Panc1 (cell line): ENCODE measurements at places on chromosomes 6 and 20.

GRCh38 chr6:40992746-40993145 is 46.3 kb downstream of the UNC5CL start:
- no peak for DNase-seq

DNA sequence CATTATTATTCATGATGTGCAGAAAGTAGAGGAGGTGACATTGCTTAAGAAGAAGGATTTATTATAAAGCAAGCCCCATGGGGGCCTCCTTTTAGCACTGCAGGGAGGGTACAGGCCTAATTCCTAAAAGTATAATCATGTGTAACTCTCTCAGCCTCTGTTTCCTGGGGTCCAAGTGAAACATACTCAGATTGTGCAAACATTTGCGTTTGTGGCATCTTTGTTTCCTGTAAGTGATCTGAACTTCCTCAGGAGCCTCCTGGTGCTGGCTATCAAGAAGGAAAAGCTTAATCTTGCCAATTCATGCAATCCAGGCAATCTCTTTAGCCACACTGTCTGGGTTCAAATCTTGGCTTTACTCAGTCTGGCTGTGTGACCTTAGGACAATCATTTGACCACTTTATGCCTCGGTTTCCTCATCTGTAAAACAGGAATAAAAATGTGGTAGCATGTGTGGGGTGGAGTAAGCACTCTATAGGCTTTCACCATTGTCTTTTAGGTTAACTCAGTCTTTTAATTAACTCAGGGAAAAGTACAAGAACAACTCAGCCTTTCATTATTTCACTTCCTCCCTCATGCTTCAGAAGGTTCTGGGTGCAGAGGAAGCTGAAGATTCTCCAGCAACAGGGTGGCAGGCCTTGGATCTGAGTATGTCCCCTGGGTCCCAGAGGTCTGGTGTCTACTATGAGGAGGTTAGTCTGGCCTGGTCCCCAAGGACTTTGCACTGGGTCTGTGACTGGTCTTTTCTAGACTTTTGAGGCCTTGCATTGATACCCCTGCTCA is 831 bp upstream of the SIRPB2 start:
- DNase-seq: no peak

DNA sequence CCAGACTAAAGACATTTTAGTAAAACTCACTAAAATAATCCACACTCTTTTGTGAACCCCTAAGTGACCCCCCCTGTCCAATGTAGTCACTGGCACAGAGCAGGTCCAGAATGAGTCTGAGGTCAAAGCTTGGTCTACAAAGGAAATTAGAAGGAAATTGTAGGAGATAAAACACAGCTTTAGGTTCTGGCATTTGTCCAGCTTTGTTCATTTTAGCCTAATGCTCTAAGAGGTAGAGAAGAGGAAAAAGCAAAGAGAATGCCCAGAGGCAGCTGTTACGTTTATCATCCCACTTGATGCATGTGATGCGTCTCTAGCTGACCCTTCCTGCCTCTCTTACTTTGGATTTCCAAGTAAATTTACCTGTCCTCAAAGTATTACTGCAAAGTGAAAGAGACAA is 62.5 kb downstream of the CNKSR3 start:
- DNase-seq: no peak

DNA sequence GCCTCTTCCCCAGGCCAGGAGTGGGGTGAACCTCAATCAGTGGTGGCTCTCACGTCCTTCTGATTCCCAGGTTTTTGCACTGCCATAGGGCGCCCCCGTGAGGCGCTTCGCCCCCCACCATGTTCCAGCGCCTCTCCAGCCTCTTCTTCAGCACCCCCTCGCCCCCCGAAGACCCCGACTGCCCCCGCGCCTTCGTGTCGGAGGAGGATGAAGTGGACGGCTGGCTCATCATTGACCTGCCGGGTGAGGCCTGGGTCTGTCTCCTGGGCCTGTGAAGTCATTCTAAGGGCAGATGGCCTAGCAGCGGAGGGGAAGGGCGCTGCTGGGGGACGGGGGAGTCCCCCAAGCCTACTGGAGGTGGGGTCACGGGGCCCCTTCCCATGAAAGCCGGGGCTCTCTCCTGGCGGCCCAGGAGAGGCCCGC is 4.5 kb downstream of the TP53INP2 start:
- no peak for DNase-seq

- DNase-seq: no peak
These were observed 305.1 kb upstream of the SASH1 start for GRCh38 chr6:148037496-148037895.

DNA sequence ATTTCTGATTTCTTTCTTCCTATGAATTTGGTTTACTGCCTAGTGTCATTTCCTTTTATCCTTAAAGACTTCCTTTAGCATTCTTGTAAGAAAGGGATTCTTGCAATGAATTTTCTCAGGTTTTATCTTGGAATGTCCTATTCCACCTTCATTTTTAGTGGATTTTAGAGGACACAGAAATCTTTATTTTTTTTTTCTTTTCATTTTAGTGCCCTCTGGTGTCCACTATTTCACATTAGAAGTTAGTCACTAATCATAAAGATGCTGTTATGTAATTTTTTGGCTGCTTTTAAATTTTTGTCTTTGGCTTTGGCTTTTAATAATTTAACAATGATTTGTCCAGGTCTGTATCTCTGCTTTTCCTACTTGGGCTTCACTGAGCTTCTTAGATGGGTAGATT is 28.1 kb downstream of the LMBRD1 start:
- no peak for DNase-seq

- no peak for DNase-seq
These were observed 15.4 kb downstream of the EZR start for GRCh38 chr6:158803733-158804143.

- DNase-seq: peak; percentile 86
These were observed 62.0 kb upstream of the CD93 start for GRCh38 chr20:23147964-23148730.

GRCh38 chr20:46252352-46253091 is 55.8 kb downstream of the CDH22 start:
- DNase-seq: no peak

- peak; percentile 24 for DNase-seq
These were observed 64.5 kb downstream of the AKAP7 start for GRCh38 chr6:131199568-131200272.

GRCh38 chr6:88725111-88725975 is 238.1 kb downstream of the RNGTT start:
- DNase-seq: no peak

- no peak for DNase-seq
These were observed 491.1 kb downstream of the UTRN start for GRCh38 chr6:144776031-144776819.

DNA sequence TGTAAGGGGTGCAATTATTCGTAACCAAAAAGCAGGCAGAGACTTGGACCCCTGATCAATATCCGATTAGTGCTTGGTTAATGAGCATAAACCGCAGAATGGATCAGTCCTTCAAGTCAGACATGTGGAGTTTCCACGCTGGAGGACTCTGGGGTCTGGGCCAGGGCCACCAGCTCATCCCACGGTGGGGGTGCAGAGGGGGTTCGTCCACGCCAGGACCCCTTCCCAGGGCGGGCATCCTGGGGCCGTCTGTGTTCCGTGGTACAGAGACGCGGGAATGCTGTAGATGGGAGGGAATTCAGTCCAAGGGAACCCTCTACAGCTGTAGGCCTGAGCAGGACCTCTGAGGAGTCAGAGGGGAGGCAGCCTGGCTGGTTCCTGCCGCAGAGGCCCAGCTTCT is 197.7 kb downstream of the TAF4 start:
- no peak for DNase-seq

DNA sequence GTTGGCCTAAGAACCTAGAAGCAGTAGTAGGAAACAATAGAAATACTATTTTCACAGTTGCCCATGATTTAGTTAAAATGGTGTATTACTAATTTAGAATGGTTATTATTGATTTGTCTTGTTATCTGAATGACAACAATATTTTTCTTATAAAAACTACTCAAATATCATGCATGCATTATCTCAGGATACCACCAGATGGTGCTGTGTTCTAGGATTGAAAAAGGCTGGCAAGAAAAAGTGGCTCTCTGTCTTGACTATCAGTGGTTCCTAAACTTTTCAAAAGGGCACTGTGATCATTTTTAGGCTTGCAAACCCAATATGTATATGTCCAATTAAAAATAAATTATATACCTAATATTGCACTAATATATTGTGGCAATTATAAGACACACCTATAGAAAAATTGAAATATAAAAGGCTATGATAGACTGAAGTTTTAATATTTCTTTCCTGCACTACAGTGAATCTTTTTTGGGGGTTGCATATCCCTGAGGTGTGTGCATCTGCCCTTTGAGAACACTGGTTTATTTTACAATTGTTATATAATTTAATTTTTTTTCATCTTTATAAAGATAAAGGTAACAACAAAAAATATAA is 131.7 kb upstream of the MLIP start:
- peak; percentile 33 for DNase-seq

DNA sequence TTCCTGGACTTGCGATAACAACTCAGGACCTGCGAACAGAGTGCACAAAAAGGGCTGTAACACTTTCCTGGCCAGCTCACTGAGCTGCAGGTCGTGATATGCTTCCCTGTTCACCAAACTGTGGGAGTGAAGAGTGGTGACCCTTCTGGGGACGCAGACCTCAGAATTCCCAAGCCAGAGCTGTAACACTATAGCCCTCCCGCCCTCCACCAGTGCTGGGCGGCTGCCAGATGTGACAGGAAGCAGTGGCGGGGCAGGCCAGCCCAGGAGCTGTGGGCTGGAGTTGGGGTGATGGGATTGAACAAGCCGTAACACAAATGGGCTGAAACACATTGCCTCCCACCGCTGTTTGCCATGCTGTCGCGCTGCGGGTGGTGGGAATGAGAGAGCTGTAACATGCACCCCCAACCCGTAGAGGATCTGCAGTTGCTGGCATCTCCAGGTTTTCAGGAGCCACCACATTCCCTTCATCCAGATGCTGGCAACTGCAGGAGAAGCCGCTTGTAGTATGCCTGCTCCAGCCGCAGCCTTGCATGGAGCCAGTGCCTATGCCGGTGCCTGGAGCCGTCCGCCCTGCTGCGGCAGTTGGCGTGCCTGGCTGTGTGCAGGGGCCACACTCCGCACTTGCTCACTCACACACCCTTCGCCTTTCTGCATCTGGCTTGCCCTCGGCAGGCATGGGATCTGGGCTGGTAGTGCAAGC is 148.3 kb upstream of the PROKR2 start:
- DNase-seq: no peak

DNA sequence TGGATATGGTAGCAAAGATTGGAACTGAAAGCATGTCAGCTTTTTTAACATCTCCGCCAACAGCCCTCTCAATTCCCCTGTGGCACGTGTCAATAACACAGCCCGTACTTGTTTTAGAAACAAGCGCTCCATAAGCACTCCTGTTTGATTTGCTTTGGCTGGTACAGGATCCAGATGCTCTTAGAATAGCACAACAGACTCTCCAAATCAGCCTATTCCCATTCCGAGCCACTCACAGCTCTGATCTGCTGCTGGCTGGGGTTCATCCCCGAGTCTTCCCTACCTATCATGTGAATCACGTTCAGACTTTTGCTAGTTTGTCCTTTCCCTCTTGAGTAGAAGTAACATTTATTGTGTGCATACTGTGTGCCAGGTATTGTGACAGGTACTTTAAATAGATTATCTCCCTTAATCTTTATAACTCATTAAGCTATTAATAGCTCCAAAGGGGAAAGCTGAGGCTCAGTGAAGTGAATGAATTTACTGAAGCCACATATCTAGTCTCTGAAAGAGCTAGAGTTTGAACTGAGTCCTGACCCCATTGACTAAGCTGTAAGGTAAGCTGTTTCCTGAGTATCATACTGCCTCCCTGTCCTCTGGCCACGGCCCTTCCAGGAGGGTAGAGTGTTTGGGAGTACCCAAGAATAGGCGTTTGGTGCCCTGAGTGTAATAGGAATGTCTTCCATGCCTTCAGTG is 46.7 kb downstream of the RALY start:
- no peak for DNase-seq
